ENCODE measurements at places on chromosomes 3 and 15.

- no peak for DNase-seq
Observed at GRCh38 chr3:33658039-33658438, 60.0 kb downstream of the CLASP2 start.

- no peak for DNase-seq
Observed at GRCh38 chr3:65988411-65989180, 50.1 kb downstream of the MAGI1 start.

DNA sequence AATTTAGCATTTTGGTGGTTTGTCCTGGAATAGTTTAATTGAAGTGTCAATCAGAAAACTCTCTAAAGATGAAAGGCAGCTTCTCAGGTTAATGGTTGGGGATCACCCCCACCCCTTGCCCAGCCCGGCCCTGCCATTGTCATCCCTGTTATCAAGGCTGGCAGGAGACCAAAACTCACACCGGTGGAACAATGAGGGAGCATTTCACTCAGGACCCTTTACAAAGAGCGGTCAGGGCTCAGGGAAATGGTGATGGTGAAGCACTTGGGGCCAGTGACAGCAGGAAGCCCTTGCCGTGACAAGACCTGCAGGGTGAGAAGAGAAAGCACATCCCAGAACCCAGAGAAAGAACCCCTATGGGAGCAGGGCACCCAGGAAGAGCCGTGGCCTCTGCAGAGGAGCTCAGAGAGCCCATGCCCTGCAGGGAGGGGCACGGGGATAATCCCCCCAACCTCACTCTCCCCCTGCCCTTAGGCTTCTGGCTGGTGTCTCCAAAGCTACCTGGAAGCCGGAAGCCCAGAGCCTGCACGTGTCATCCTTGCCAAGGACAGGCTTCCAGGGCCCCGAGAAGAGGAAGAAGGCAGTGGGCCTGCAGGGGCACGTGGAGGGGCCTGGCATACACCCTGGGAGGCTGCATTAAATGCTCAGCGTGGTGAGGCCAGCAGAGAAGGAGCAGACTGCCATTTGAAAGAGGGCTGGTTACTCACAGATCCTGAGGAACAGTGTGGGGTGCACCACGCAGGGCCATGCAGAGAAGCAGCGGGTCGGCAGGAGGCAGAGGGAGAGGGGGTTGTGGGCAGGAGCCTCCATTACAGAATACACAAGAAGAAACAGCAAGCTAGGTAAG is 80.6 kb upstream of the PRR20G start:
- DNase-seq, result no peak

DNA sequence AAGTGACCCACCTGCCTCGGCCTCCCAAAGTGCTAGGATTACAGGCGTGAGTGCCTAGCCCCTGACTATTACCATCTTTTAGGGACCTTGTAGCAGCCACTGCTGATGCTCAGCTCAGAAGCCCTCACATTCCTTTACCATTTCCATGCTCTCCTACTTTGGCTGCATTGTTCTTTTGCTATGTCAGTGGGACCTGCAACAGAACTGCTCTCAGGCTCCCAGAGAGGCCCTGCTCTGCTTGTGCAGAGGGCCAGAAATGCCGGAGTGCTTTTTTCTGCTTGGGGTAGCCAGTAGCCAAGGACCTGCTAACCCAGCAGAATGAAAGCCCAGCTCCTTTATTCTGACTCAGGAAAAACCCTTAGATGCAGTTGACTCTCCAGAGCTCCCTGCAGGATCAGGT is 18.3 kb upstream of the PROK2 start:
- DNase-seq, result no peak

DNA sequence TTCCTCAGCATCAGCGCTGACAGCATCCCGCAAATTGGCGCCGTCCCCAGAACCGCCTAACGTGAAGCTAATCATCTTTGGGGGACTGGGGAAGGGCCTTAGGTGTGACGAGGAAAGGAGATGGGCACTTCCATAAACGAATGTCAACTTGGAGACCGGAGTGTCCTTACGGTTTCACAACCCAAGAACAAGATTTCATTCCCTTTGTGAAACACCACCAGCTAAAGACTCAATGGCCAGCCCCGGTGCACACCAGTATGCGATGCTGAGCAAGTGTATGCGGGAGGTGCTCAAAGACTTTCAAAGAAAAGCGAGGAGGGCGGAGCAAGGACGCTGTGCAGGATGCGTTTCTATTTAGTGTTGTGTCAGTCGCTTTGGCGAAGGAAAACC is 759 bp upstream of the TTBK2 start:
- DNase-seq, result no peak

GRCh38 chr3:50606596-50606995 is 5.0 kb downstream of the CISH start:
- no peak for DNase-seq

DNA sequence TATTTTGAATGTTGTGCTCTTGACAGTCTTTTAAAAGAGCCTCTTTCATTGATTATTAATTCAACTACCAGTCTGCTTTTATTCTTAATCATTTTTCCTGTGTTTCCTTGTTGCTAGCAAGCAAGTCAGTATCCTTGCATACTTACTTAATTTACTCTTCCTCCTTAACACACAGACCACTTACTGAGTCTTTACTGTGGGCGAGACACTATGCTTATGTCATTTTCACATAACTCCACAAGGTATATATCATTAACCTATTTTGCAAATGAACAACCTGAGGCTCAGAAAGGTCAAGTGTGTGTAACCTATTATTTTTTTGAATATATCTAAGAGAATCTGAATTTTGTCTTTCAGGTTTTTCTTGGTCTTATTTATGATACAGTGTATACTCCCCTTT is 130.9 kb downstream of the WDR76 start:
- DNase-seq, result no peak

DNA sequence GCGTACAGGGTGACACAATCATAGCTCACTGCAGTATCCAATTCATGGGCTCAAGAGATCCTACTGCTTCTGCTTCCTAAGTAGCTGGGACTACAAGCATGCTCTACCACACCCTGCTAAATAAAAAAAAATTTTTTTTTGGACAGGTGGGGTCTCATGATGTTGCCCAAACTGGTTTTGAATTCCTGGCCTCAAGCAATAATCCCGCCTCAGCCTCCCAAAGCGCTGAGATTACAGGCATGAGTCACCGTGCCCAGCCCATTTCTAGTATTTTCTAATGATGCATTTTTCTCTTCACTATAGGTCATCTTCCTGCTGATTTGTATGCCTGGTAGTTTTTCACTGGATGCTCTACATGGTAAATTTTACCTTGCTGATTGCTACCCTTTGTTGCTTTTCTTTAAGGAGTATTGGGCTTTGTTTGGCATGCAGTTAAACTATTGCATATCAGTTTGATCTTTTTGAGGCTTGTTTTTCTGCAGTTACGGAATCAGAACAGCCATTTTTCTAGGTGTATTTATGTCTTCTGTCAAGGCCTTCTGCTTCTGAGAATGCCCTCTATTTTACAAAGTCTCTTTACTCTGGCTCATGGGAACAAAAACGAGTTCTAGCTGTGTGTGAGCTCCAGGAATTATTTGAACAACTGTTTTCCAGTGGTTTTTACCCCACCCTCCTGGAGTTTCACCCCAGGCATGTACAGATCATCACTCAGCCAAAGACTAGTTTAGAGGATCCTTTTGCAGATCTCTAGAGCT is 14.2 kb upstream of the NPTN start:
- DNase-seq, result no peak

DNA sequence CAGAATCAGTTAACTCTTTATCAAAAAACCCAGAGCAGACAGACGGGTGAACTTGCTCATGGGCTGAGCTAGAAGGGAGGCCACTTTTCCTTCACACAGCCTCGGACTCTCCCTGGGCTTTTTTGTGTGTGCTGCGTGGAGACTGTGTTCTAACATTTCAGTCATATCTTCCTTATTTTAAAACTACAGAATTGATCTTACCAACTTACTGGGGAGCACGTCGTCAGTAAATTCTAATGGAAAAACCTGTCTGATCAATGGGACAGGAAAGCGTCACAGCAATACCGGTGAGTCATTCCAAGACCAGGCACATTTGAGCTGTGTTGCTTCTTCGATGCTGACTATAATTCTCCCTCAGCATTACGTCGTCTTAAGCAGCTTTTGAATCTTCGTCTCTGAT is 145.1 kb downstream of the LPP start:
- no peak for DNase-seq

DNA sequence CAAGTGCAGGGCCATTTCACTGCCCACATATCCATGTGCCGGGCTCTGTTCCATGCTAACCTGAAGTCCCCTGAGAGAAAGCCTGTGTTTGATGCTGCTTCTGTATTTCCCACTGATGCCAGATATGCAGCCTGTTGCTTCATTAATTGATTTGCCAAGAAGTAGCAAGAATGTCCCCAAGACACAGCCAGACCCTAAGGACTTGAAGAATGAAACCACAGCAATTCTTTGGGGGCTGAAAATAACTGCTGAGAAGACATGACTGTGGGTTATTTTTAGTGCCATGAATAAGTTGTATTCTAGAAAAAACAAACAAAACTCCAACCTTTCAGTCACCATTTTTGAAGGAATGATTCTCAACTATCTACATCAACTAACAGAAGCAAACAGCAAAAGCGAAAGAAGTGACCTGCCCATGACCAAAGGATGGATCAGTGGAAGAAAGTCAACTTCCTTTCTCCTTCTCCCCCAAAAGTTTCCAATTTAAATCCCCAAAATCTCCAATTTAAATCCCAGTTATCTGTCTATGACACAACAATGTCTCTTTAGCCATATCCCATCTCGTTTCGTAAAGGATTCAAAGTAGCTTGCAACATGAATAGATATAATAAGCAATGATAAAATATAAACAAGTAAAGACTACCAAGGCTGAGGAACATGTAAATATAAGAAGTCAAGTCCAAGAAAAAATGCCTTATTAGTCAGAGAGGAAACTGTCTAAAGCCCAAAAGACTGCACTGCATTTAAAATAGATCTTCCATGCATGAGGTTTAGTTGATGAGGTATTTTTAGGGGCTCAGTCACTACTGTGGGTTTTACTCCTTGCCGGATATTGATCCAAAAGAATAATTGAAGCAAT is 226.8 kb downstream of the DTWD1 start:
- no peak for DNase-seq

DNA sequence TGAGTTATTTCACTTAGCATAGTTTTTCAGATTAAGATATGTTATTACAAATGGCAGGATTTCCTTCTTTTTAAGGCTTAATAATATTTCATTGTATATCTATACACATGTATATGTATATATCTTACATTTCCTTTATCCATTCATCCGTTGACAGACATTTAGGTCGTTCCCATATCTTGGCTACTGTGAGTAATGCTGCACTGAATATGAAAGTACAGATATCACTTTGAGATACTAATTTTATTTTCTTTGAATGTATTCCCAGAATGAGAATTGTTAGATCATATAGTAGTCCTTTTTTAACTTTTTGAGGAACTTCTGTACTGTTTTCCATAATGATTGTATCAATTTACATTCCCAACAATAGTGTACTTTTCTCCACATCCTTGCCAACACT is 270.4 kb downstream of the NAALADL2 start:
- DNase-seq, result no peak

GRCh38 chr15:99445272-99445850 is 120.4 kb upstream of the MEF2A start:
- DNase-seq, result no peak

DNA sequence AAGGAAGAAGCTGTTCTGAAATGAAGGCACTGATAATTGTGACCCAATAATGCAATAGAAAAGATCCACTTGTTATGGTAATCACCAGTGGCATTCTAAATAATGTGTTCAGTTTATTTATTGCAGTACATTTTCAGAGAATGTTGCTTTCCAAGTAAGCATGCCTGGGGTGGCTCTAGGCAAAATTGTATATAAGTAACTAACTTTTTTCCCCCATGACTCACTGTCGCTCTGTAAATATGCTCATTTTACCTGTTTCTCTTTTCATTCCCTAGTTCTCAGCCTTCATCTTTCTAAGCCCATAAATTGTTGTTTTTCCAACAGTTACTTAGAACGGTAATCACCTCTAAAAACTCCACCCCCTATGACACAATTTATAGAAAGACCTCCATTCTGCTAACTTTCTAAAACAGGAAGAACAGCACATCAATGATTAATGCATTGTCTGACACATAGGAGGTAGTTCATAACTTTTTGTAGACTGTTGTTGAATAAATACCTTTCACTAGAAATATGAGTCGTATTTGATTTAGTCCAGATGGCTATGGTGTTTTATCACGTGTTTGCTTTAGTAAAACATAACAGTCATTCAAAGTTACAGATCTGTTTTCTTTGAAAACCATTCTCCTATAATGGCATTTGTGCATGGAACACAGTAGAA is 143.1 kb downstream of the LSAMP start:
- no peak for DNase-seq

DNA sequence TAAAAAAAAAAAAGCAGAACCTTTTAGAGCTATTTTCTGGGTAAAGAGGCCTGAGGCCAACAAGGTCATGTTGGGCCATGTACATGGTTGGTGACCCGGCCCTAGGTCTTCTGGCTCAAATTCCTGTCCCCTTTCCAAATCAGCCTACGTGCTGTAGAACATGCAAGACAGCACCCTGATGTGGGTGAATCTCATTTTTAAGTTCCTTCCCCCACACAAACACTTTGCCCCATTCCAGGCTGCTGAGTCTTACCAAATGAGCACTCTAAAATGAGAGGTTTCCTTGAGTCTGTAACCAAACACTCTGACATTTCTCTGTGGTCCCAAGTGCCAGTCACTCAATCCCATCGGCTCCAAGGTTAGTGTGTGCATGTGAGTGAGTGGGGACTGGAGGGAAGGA is 9.4 kb downstream of the BCL6 start:
- peak; percentile 42 for DNase-seq

GRCh38 chr15:83164111-83164770 is 43.4 kb downstream of the HDGFL3 start:
- no peak for DNase-seq

DNA sequence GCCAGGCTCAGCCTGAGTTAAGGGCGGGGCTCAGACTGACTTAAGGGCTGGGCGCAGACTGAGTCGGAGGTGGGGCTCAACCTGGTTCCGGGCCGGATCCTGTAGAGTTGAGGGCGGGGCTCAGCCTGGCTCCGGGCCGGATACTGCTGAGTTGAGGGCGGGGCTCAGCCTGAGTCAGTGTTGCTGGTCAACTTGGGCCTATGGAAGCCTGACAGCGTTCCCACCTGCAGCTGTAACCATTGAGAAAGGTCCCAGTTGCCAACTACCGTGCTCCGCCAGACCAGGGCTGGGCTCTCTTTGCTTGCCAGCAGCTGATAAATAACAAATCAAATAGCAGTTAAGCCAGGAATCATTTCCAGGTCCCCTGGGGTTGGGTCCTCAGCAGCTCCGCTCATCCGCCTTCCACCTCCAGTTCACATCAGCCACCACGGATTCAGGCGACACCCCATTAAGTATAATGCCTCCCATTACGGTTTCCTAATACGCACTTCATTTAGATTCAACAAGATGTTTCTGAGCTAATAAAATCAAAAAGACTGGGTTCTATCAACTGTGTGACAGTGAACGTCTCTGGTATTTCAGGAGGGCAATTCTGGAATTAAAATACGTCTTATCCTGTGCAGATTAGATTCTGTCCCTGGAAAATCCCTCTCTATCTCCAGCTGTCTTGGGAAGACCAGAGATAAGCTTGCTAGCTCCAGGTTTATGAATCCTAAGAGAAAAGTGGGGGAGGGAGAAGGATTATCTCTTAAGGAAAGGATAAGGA is 7.3 kb downstream of the GRIP2 start:
- DNase-seq, result peak; percentile 52

Data from Right ventricle myocardium superior (tissue), 1 donor.